ENCODE measurements at places on chromosomes 7 and 10.
A peak's percentile ranks its signal among the peaks of the same experiment; 100 is the strongest.

DNA sequence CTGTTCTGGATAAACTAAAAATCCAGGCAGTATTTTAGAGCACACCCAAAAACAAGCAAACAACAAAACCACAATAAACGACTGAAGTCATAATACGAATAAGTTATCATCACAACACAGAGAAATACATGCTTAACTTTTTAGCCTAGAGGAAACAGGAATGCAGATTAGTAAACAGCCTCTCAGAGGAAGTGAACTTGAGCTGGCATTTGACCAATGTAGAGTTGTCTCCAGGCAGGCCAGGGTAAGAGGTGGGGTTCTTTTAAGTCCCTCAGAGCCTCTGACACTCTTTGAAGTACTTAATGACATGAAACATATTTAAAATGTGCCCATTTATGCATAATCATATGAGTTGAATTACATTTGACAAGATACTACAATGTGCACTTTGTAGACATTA is 43.3 kb upstream of the PLXDC2 start:
- DNase-seq, result no peak

- no peak for DNase-seq
Observed at GRCh38 chr10:29860166-29860565, 199.2 kb downstream of the JCAD start.

DNA sequence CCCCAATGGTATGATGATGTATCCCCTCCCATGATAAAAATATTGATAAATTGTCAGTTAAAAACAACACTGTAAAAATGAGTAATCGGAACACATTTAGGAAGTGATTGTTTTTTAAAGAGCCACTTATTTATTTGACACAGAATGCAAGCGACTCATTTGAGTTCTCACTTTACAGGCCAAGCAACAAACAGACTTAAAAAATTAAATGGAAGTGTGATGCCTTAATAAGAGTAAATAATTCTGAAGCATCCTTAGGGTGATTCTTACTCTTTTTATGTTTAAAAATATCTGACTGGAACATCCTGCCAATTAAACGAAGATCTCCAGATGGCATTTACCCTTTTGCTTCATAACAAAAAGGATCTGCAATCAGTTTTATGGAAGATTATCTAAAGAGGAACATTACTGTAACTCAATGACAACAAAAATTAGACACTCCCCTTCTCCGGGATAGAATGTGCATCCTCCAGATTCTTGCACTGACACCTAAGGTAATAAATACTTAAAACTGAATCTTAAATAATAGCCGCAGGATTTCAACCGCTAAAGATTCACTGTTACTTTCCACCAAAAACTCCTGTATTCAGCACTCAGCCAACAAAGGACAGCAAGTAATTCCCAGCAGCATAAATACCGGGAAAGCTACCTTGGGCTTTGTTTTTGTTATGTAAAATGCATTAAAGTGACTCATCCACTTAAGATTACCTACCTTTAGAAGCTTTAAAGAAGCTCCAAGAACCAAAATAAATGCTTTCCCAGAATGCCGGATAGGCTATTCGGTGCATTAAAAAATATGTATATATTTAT is 1.7 kb downstream of the CACNA2D1 start:
- DNase-seq, result peak; percentile 63

DNA sequence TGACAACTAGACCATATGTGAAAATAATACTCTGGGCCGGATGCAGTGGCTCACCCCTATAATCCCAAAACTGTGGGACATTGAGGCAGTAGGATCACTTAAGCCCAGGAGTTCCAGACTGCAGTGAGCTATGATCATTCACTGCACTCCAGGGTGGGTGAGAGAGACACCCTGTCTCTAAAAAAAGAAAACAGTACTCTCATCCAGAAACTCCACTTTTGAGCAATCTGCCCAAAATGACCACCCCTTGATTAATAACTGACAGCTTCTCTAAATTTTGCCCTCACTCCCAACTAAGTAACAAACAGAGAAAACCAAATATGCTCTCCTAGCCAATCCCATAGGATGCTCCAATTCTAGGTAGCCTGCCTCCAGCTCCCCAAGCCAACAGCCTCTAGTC is 62.5 kb upstream of the AKR1E2 start:
- no peak for DNase-seq

DNA sequence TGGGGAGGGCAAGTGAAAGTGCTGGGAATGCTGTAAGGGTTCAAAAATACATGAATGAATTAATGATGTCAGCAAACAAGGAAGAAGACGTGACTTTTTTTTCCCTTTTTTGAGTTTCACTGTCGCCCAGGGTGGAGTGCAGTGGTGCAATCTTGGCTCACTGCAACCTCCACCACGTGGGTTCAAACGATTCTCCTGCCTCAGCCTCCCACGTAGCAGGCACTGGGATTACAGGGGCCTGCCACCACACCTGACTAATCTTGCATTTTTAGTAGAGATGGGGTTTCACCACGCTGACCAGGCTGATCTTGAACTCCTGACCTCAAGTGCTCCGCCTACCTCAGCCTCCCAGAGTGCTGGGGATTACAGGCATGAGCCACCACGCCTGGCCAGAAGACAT is 30.0 kb downstream of the DENND10 start:
- DNase-seq, result no peak

- DNase-seq, result no peak
Observed at GRCh38 chr10:92238586-92239098, 52.2 kb downstream of the CPEB3 start.

- DNase-seq, result peak; percentile 98
Observed at GRCh38 chr7:122006687-122007086, 133.7 kb downstream of the PTPRZ1 start.

DNA sequence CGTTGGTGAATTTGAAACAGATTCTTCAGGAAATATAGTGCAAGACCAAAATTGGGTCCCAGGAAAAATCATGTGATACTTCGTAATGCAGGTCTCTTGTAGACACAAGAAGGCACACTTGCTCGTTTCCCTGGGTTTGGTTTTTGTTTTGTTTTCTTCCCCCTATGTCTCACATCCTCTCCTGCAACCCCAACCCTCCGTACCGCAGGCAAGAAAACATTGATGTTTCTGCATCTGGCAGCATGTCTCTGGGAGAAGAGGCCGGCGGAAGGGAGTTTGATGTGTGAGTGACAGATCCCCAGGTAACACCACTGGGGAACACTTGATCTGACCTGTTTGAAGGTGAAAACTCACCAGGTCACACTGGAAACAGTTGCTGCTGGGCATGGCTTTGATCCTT is 718.5 kb downstream of the AUTS2 start:
- no peak for DNase-seq

DNA sequence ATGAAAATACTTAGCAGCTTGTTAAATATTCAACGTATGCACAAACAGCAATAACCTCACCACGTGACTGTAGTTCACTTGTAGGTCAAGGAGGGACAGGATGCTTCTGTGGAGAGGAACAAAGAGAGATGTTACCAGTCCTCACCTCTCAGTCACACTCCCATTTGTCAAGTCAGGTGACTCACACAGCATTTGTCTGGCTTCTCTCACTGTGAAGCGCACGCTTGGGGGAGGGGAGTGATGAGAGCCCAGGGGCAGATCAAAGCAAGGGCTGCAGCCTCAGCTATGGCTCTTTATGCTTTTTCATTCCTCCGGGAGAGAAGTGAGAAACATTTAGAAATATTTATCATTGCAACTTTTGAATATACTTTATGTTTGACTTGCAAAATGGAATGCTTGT is 2.9 kb upstream of the RBM20 start:
- DNase-seq, result peak; percentile 98

DNA sequence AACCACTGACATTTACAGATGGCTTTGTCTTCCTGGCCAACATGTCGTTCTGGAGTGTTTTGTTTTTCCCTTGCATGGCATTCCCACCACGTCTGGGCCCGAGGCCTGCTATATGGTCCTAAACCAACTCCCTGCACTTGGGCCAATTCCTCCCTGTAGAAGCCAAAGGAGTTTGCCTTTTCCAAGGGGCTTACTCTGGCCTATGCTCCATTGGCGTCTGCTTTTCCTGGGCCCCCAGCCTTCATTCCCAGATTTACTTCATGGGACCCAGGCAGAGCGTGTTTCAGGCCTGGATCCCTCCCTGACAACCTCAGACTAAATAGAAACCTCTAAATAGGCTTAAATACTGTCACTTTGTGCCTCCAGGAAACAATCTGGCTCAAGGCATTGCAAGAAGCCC is 60.7 kb downstream of the MINDY4 start:
- DNase-seq, result no peak

- DNase-seq, result no peak
Observed at GRCh38 chr7:115178835-115179234, 256.9 kb downstream of the MDFIC start.

DNA sequence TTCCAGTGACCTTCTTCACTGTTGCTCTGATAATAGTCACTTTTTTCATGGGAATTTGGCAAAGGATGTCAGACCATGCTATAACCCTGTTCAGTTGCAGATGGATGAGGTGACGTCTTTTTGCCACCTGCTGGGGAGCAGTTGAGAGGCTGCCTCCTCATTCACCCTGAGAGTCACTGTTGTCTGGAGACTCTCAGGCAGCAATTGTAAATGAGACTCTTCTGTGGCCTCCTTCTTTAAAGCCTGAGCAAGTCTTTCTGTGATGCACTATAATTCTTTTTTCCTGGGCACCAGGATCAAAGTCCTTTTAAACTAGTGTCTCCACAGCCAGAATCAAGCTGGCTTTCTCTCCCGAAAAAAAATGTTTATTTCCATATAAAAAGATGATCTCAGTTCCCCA is 345.1 kb downstream of the ARL4A start:
- peak; percentile 52 for DNase-seq

GRCh38 chr7:30162133-30162532 is 27.3 kb downstream of the MTURN start:
- no peak for DNase-seq

DNA sequence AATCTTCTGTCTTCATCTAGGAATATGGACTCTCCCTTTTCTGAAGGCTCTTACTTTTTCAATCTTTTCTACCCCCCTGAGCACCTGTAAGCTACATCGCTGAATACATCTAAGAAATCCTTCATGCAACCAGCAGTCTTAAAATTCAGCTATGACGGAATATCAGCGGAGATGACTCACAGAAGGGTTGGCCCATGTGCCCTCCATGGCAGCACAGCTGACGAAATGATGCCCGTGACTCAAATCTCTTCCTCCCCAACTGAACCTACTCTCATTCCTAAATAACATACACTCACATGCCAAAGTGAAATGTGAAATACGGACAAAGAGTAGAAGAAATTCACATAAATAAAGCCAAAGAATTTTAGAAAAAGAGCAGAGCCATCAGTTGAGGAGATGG is 30.3 kb upstream of the NCAPG2 start:
- no peak for DNase-seq

GRCh38 chr7:66576646-66577045 is 52.0 kb upstream of the KCTD7 start:
- no peak for DNase-seq

GRCh38 chr10:116160271-116160670 is 112.7 kb downstream of the GFRA1 start:
- DNase-seq, result no peak

DNA sequence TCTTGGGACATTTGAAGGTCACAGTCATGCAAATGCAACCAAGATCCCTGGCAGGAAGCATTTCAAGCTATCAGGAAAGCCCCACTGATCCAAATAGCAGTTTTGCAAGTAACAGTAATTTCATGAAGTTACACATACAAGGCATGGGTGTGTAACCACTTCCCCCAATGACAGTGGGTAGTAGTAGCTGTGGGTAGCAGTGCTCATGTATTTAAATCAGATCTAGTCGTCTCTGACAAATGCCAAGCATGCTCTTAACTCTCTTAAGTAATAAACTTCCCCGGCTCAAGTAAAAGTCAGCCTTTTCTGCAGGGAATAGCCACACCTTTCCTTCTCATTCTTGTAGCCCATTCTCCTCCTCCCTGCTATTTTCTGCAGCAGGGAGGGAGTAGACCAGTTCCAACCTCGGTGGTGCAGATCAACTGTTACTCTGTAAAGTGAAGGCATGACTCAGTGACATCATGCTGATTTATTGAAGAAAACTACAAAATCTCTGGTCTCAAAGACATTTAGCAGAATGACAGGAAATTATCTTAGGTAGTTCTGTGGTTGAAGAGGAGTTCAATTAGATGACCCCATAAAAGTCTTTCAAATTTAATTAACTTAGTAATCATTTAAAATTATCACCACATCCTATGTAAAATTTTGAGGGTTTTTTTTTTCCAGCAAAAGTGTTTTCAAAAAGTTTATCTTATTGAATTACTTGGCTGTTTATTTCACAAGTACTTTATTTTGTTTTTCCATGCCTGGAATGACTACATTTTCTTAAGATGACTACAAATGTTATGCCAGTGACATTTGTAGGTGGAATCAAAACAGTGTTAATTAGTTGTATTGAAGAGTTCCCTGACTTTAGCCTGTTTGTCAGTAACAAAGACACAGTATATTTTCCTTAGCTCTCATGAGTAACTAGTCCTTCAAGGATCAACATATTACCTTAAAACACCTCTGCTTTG is 568.3 kb downstream of the INHBA start:
- DNase-seq, result no peak

GRCh38 chr10:69460576-69461242 is 9.4 kb downstream of the TSPAN15 start:
- no peak for DNase-seq

DNA sequence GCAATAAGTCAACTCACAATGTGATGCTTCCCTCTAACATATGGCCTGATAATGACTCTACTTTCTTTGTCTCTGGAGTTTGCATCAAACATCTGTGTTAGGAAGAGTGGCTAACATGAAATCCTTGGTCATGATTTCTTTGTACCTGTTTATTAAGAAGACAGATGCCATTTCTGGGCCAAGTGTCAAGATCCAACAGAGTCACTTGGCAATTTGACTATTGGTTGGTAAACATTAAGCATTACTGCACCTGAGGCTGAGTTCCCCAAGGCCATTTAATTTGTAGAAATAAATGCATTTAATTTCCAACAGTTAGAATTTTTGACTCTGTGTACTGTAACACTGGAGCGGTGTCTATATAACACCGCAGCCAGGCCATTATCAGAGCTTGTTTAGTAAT is 403.7 kb downstream of the GALNT17 start:
- no peak for DNase-seq

GRCh38 chr10:121216721-121217181 is 365.6 kb downstream of the WDR11 start:
- DNase-seq, result no peak

DNA sequence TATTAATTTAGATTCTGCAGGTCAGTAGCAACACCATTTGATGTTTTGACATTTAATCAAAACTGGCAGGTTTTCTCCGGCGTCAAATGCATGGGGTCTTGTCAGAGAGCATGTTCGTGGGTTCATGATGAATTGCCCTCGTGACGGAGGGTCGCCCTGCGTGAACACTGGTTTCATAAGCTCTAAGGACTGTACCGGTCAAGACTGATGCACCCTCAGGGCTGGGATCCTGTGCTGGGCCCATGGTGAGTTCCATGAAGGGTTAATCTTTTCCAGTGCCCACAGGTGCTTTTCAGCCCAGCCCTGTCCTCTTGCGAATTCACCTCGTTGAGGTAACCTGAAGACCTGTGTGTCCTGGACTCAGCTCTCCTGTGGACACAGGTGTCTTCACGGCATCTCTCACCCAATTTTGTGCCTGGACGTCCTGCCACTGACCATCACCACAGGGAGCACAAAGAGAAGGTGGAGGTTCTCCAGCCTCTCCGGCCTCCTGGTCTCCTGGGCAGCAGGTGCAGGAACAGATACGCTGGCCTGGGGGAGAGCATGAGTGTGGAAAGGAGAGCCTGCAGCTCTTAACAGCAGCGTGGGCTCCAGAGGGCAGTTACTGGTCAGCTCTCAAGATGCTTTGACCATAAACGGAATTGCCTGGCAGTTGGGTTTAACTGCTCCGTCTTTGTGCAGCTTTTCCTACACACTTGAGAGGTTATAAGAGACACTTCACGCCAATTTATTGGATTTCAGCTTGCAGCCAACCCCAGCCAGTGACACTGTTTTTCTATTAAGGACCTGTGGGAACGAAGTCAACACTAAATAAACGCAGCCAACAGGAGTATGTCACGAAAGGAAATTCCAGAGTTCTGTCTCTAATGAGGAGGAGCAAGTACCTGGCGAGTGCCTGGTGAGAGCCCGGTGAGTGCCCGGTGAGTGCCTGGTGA is 37.4 kb upstream of the CFAP46 start:
- DNase-seq, result no peak
